ENCODE measurements at places on chromosomes 1 and 21.

GRCh38 chr1:106998431-106999002 lies 58.0 kb upstream of the PRMT6 start:
- no peak for DNase-seq

DNA sequence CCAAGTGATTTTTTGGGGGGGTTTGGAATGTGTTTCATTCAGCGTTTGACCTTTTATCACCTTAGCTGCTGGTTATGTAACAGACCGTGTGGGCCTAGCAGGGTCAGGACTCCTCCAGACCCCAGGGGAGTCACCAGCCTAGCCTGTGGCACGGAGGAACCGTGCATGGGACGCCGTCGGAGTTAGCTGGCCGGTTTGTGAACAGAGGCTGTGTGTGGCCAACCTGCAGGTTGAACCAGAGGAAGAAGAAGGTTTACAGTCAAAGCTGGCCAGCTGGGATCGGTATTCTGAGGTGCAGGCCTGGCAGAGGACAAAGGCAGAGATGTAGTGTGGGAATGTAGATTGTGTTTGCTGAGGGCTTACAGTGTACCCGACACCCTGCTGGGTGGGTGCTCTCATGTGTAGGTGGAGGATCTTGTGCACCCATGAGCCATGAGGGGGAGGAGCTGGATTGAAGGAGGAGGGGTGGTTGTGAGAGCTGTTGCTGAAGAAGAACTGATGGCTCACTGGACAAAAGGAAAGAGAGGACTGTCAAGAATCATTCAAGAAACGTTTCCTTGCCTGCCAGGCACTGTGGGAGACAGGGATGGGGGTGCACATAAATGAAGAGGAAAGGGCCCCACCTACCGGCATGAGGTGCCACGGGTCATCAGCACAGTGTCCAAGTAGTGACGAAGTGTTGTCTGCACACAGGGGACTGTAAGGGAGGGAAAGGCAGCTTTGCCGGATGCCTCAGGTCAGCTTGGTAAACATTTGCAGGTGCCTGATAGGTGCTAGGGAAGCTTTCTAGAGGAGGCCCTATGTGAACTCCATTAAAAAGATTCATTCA lies 40.0 kb upstream of the PWP2 start:
- no peak for DNase-seq

GRCh38 chr1:61980561-61980960 lies 214.1 kb upstream of the L1TD1 start:
- DNase-seq = no peak

GRCh38 chr1:175646439-175647209 lies 96.8 kb downstream of the TNR start:
- DNase-seq = no peak

DNA sequence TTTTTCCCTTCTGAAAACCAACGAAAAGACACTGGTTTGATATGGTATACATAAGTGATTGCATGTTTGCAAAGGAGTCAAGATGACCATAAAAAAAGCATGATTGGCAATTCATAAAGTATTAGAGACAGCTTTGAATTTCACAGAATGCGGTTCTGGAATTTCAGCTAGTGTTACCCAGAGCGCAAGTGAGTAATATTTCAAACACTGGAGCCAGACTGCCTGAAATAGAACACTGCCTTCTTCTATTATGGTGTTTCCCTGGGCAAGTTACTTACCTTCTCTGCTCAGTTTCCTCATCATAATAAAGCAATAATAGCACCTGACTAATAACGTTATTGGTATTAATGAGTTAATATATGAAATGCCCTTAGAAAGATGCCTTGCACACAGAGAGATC lies 54.7 kb downstream of the NEGR1 start:
- no peak for DNase-seq

- no peak for DNase-seq
These were observed 101.7 kb upstream of the HAO2 start for GRCh38 chr1:119266858-119267257.

DNA sequence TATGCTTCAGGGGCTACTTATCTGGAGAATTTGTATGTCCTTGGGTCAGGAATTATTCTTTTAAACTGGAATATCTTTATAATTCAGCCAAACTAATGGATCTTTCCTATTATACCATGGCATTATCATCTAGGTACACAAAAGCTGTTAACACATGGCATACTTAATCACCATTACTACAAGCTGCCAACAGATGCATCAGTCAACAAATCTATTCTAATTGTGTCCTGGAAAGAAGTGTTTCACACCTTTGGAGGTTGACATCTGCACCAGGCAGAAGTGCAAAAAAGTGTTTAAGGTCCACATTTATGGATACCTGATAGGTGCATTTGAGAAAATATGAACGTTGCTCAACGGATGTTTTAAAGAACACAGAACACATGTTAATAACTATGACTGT lies 470.2 kb upstream of the ADGRL2 start:
- no peak for DNase-seq

DNA sequence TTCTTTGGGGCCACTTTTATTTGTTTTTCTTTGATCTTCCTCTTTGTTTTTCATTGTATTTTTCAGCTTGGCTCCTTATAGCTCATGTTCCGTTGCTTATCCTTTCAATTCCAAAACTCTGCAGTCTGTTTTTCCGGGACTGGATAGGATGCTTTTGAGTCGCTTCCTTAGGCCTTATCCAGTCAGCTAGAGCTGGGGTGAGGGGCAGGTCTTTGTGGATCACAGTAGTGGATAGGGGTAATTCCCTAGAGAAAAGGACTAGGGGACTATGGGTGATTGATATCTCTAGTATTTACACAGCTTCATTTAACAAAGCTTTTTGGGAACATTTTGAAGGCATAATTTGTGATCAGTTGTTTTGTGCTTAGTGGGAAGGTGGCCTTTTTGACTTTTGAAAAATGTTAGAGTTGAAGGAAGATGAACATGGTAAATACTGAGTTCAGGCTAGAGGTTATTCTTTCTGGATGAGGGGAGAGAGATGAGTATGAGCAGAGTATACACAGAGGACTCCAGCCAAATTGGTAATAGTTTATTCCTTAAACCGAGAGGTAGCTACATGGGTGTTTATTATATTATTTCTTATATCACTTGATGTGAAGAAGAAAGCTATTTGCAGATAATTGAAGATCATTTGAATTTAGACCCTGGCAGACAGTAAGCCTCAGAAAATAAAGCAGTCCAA lies 22.5 kb downstream of the CEP350 start:
- no peak for DNase-seq

DNA sequence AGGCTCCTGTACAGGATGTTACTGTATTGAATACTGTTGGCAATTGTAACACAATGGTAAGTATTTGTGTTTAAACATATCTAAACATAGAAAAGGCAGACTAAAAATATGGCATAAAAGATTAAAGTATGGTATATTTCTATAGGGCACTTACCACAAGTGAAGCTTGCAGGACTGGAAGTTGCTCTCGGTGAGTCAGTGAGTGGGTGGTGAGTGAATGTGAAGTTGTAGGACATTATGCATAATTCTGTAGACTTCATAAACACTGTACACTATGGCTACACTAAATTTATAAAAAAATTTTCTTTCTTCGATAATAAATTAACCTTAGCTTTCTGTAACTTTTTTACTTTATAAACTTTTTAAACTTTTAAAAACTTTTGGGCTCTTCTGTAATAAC lies 13.7 kb upstream of the TRIM62 start:
- no peak for DNase-seq

DNA sequence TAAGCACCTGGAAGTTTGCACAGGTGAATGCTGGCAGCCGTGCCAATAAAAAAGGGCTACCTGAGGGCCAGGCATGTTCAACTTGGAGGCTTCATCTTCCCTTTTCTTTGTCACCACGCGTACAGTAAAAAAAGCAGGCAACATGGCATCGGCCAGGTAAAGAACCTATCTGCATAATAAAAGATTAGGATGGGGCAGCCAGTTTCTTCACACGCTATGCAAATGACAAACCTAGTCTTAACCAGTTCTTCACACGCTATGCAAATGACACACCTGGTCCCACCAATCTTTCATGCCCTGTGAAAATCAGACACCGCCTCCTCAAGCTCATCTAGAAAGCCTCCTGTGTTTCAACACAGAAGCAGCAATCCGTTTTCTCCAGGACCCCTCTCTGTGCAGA lies 413.4 kb downstream of the HLX start:
- no peak for DNase-seq

DNA sequence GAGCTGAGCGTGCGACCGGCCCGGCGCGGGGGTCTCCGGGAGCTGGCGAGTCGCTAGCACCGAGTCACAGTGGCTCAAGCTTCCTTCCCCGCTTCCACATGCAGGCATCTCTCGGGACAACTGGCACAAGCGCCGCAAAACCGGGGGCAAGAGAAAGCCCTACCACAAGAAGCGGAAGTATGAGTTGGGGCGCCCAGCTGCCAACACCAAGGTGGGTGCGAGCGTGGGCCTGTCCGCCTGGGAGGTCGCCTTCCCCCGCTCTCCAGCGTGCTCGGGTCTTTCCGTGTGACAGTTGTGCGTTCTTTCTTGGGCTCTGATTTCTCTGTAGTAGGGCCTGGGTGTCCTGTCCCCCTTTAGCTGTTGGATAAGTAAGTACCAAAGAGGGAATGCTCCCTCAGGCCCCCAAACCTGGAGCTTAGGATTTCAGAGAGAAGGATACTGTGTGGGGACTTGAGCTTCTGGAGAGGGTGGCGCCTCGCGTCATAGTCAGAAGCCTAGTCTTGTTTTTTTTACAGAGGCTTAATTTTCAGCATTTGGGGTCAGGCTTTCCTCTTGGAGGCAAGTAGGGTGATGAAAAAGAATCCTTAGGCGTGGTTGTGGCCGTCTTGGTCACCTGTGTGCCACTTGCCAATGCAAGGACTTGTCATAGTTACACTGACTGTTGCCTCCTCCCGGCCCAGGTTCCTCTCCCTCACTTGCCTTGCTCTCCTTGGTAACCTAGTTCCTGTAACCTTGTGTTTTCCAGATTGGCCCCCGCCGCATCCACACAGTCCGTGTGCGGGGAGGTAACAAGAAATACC lies 790 bp downstream of the RPS8 start:
- peak; percentile 57 for DNase-seq
